ENCODE measurements at places on chromosomes 11 and 22. TPM values are rescaled to one million over a fixed set of nuclear protein-coding genes. Genes with fewer than 3 reads are reported as not detected.

Gene CRYAB
- total RNA-seq = 273 TPM

- no peak for ATAC-seq
Observed at GRCh38 chr22:38834991-38835390, 8.8 kb downstream of the NPTXR start.

DNA sequence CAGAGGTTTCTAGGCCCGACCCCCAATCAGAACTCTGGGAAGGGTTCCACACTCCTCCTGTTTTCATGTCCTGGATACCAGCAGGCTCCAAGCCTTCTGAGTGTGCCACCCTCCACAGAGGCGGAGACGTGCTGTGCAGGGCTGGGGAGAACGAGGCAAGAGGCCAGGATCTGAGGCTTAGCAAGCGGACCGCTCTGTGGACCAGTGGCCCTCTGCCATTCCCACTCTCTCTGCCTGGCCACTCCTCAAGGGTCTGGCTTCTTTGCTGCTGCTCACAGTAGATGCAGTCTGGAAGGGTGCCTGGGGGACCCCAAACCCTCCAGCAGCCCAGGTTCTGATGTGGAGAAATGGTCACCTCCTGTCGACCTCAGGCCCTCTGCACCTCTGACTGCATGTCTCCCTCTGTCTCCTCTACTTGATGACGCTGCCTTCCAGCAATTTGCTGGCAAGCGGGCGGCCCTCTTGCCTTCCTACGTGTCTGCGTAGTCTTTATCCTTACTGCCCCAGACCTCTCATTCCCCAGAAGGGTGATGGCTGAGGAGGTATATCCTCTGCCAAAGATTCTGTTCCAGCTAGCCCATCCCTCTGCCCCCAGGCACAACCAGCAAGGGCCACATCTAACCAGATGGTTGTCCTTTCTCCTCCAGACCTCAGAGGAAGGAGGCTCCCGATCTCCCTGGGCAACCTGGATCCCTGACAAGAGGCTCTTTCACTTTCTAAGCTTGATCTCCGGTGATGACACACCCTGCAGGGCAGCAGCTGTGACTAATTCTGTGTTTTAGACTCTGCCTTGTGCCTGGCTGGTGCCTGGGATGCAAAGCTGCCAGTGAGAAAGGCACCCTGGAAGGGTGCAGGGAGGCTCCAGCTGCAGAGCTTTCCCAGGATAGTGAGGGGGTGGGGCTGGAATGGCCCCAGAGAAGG is 87.3 kb downstream of the NAT10 start:
- peak; percentile 92 for ATAC-seq

Gene PANX3
- total RNA-seq = not detected

Gene SCGB1D2
- total RNA-seq = not detected

Measured in gastroesophageal sphincter (tissue), 4 donors.